ENCODE measurements at places on chromosomes 2 and 18. TPM values are rescaled to one million over a fixed set of nuclear protein-coding genes. Genes with fewer than 3 reads are reported as not detected.

The SGO2 gene
- 10.5 TPM for total RNA-seq

The TSHZ1 gene
- 16.3 TPM for total RNA-seq

The NLRC4 gene
- total RNA-seq = not detected

The GPR17 gene
- 0.15 TPM for total RNA-seq

The CBLN2 gene
- not detected for total RNA-seq

The NXPH2 gene
- 3.4 TPM for total RNA-seq

The SERPINB10 gene
- not detected for total RNA-seq

The RAB17 gene
- 1.5 TPM for total RNA-seq

The UGT1A7 gene
- total RNA-seq = not detected

The ADAM23 gene
- 12.0 TPM for total RNA-seq

The C2orf66 gene
- 1.4 TPM for total RNA-seq

The PKP4 gene
- 64.9 TPM for total RNA-seq

The RPRM gene
- 6.4 TPM for total RNA-seq

The BUB1 gene
- 12.5 TPM for total RNA-seq

The PDCD1 gene
- total RNA-seq = not detected

The YES1 gene
- 190 TPM for total RNA-seq

The C2orf80 gene
- not detected for total RNA-seq

The SANBR gene
- 27.3 TPM for total RNA-seq

The KYNU gene
- total RNA-seq = not detected

The ACYP2 gene
- total RNA-seq = 7.0 TPM

The SPIRE1 gene
- 31.3 TPM for total RNA-seq

The RGPD5 gene
- total RNA-seq = 48.9 TPM

The GPBAR1 gene
- total RNA-seq = 0.77 TPM
